ENCODE measurements at places on chromosomes 4 and X.
A peak's percentile ranks its signal among the peaks of the same experiment; 100 is the strongest.

- DNase-seq: peak; percentile 65
Measured at GRCh38 chr4:30429813-30430761, 290.1 kb upstream of the PCDH7 start.

DNA sequence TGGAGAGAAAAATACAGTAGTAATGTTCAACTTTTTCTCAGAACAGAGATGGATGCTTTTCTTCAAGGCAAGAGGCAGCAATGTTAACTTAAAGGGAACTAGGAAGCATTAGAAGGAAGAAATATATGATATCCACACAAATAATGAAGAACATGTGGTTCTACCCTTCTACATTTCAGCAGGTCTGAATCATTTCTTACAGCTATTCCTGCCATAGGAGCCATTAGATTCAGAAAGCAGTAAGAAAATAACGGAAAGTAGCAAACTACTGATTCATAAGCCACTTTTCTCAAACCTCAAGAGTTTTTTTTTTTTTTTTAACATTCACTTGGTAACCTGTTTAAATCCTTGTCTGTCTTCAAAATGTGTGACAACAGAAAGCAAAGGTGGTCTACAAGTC is 1251.6 kb upstream of the AGA start:
- no peak for DNase-seq

DNA sequence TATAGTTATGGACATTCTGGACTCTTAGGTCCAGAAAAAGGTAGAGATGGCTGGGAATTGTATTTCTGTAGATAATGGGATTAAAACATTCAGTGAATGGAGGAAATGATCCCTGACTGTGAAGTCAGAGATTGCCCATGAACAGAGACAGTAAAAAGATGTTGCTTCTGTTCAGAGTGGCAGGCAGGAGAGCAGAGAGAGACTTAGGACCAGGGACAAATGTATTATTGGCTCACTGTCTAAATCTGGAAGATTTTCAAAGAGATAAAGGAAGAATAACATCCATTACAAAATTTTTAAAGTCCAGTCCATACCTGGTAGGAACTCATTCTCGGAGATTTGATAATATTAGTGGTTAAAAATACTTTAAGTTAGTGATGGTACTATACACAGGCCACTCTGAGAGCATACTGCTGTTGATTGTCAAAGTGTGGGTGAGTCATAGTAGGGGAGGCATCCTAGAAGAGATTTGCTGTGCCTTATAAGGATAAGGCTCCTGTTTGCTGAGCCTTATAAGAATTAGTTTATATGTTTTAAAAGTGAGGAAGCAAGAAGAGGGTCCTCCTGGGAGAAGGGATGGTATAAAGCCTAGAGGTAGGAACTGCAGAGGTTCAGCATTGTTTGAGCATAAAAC is 53.0 kb downstream of the JADE3 start:
- DNase-seq: no peak

- no peak for DNase-seq
Measured at GRCh38 chr4:26812049-26812714, 48.5 kb upstream of the STIM2 start.

DNA sequence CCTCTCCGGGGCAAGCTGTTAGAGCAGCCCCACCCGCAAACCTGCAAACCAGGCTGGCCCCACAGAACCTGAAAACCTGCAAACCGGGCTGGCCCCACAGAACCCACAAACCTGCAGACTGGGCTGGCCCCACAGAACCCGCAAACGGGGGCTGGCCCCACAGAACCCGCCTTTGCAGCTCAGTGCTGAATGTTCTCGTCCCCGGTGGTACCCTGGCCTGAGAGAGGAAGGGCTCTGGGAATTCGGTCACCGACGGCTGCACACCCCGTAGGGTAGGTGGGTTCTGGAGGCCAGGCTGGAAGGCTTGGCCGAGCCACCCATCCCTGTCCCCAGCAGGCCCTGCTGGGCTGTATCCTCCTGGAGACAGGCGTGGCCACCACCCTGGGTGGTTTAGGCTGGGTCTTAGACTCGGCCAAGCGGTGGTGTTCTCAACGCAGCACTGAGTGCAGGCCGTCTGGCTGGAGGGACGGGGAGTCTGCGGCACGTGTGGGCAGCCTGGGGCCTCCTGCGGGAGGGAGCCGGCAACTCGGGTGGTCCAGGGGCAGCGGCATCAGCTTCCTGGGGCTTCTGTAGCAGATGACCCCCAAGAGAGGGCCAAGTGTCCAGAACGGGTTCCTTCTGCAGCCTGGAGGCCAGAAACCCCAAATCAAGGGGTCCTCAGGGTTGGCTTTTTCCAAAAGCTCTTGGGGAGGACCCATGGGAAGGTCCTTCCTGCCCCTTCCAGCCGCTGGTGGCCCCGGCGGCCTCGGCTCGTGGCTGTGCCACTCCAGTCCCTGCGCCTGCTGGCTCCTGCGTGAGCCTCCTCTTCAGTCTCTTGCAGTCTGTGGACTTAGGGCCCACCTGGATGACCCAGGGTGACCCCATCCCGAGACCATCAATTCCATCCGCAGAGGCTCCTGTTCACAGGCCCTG is 15.6 kb downstream of the DOK7 start:
- DNase-seq: no peak

Data from putamen (tissue), 1 donor.